ENCODE measurements at places on chromosomes 6 and 20. TPM values are rescaled to one million over a fixed set of nuclear protein-coding genes. Genes with fewer than 3 reads are reported as not detected.
A peak's percentile ranks its signal among the peaks of the same experiment; 100 is the strongest.

GRCh38 chr20:57801581-57801980 lies 91.8 kb upstream of the PMEPA1 start:
- DNase-seq, result no peak

GRCh38 chr20:46219190-46219589 lies 89.1 kb downstream of the CDH22 start:
- no peak for DNase-seq

DNA sequence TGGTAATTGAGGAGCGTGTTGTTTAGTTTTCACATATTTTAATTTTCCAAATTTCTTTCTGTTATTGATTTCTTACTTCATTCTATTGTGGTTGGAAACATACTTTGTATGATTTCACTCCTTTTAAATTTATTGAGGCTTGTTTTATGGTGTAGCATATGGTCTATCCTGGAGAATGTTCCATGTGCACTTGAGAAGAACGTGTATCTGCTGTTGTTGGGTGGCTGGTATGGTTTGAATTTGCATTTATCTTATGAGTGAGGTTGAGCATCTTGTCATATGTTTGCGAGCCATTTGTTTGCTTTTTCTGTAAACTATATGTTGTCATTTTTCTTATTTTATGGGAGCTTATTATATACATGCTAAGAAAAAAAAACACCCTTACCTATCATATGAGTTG lies 26.5 kb downstream of the SRC start:
- no peak for DNase-seq

DNA sequence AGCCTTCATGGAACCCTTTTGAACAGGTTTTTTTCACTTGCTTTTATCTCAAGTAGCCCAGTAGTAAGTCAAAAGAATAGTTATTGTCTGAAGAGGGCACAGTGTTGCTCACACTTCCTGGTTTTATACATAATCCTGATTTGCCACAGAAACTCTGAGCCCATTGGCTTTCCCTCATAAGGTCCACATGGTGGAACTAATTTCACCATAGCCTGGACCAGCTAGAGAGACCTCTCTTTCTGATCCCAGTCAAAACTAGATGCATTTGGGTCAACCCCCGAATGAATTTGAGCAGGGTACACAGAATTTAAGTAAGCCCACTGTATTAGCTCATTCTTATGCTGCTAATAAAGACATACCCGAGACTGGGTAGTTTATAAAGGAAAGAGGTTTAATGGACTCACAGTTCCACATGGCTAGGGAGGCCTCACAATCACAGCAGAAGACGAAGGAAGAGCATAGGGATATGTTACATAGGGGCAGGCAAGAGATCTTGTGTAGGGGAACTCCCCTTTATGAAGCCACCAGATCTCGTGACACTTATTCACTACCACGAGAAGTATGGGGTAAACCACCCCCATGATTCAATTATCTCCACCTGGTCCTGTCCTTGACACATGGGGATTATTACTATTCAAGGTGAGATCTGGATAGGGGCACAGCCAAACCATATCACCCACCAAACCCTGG lies 6.2 kb downstream of the RWDD2A start:
- no peak for DNase-seq

- DNase-seq, result no peak
These were observed 16.4 kb upstream of the POLR1H start for GRCh38 chr6:30044630-30045029.

DNA sequence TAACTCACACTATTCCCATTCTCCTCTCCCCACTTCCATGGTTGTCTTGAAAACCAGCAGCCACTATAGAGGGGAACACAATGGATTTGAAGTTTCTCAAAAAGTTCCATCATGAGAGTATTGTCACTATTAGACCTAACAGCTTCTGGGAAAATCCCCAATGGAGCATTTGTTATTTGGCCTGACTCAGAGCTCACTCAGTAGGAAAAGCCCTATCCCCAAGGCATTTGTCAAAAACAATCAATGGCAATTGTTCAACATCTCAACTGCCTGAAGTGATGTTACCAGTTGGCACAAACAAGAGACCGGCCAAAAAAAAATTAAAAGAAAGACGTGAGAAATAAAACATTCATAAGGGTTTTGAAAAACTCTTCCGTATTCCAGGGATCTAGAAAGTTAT lies 98.8 kb downstream of the MYLK4 start:
- DNase-seq, result no peak

DNA sequence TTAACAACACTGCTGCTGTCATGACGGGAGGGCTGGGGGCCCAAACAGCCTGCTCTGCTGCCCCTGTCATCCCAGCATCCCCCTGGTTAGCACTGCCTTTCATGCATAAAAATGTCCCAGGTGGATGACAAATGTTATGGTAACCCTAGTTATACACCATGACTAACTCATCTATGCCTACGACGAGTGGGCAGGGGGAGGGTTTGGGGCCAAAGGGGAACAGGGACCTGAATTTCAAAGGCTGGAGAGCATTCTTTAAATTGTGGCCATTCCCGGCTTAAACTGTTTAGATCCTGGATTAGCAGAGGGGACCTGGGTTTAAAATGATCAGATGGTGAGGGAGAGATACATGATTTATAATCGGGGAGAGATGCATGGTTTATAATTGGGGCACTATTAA lies 24.4 kb downstream of the GNAS-AS1 start:
- DNase-seq, result no peak

- DNase-seq, result no peak
These were observed 102.2 kb downstream of the DOK5 start for GRCh38 chr20:54577637-54578036.

GRCh38 chr6:20377623-20378265 lies 23.9 kb upstream of the E2F3 start:
- DNase-seq, result no peak

- DNase-seq, result no peak
These were observed 661.3 kb downstream of the BCKDHB start for GRCh38 chr6:80767808-80768207.

DNA sequence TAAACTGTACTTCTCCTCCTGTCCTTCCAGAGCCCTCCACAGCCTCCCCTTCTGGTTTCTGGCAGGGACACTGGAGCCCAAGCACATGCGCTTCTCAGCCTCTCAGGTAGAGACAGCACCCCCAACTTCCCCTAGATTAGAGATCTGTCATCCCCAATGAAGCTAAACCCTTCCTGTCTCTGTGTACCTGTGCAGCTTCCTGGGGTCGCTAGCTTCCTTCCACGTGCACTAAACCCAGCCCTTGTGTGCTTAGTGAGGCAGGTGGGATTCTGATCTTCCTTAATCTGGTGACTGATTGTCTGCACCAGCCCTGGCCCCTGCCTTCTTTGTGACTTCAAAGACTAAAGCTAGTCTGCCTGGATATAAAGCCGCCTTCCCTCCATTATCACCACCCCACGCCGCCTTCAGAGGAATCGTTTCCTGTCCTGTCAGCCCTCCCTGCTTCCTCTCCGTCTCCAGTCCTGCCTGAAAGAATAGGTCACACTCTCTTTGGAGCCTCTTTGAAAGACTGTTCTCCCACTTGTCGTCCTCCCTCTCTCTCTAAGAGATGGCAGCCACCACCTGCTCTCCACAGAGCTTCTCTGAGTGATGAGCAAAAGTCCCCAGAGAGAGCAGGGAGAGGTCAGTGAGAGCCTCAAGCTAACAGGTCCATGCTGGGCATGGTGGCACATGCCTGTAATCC lies 27.5 kb downstream of the CAPN11 start:
- DNase-seq, result peak; percentile 33

GRCh38 chr6:168524571-168525001 lies 83.6 kb downstream of the SMOC2 start:
- no peak for DNase-seq

- DNase-seq, result no peak
These were observed 1337.7 kb downstream of the HACE1 start for GRCh38 chr6:103522045-103522444.

- DNase-seq, result peak; percentile 86
These were observed 147.1 kb downstream of the MTHFD1L start for GRCh38 chr6:151012321-151013294.

The TFB1M gene
- total RNA-seq, result 10.2 TPM

The HTR1E gene
- not detected for total RNA-seq

The MYBL2 gene
- total RNA-seq, result 13.0 TPM

The SRMS gene
- total RNA-seq, result not detected

The CLPSL1 gene
- total RNA-seq, result not detected

The LPA gene
- total RNA-seq, result not detected
